CD4-positive, alpha-beta T cell treated with Interleukin-6 at 100 ng/mL for 8 hours (primary cell): ENCODE measurements at places on chromosomes 16 and 17.

- DNase-seq, result no peak
Measured at GRCh38 chr16:76265434-76266045, 11.7 kb upstream of the CNTNAP4 start.

DNA sequence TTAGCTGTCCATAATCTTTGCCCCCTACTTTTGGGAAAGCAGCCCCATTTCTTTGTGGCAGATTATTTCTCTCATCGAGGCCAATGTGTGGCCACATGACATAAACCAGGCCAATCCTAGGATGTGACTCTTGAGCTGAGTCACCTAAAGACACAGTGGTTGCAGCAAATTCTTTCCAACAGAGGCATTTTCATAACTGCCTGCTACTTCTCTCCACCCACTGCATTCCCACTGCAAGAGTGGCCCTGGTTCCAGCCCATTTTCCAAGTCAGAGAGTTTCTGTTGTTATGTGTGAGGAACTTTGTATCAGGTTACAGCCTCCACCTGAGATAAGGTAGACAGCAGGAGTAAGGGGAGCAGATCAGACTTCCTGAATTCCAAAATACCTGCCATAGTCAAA is 195.2 kb downstream of the RGS9 start:
- DNase-seq, result no peak

DNA sequence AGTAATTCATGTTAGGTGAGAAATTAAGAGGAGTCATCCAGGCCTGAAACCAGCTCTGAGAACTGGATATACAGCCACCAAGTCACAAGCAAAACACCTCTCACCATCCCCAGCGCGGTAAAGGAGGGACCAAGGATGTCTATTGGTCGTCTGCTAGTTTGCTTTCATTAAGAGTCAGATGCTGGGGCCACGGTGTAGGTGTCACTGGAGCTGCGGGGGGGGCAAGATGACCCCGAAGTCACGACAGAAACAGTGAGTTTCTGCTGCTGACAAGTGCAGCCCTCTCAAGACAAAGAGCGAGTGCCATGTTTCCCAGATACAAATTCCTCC is 790 bp downstream of the NCBP3 start:
- no peak for DNase-seq

- DNase-seq, result no peak
Measured at GRCh38 chr17:70021726-70022125, 53.3 kb upstream of the KCNJ16 start.

GRCh38 chr16:66618588-66619375 is 14.3 kb downstream of the CMTM3 start:
- no peak for DNase-seq

GRCh38 chr17:79670537-79671084 is 59.8 kb upstream of the RBFOX3 start:
- DNase-seq, result no peak

- no peak for DNase-seq
Measured at GRCh38 chr17:3660311-3660891, 8.0 kb downstream of the TAX1BP3 start.

- no peak for DNase-seq
Measured at GRCh38 chr17:61456061-61456681, 3.9 kb downstream of the TBX4 start.
